ENCODE measurements at places on chromosomes 6 and 20.

DNA sequence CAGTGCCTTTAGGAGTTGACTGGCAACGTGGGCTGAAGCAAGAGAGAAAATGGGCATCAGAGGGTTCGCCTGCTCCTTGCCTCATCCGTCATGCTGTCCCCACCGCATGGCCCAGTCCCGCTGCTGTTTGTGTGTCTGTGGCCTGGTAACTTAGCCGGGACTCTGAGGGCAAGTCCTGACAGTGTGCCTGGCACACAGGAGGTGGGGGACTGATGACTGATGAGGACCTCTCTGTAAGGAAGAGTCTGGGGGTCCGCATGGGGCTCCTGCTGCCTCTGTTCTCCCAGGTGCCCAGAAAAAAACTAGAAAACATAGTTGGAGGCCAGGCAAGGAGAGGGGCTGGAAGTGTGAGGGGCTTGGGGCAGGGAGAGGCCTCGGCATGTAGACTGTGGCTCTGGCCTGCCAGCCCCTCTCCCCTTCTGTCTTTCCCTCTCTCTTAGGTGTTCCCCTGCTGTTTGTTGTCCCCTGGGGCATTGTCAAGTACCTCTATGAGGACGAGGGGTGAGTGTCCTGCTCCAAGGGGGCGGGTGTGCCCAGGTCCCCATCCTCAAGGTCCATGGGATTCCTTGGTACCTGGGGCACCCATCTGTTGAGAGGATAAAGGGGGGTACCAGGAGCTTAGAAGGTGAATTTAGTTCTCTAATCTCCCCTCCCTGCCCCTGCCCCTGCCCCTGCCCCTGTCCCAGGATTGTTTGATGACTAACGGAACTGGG, 29.5 kb downstream of the GLP1R start:
- DNase-seq, result no peak

DNA sequence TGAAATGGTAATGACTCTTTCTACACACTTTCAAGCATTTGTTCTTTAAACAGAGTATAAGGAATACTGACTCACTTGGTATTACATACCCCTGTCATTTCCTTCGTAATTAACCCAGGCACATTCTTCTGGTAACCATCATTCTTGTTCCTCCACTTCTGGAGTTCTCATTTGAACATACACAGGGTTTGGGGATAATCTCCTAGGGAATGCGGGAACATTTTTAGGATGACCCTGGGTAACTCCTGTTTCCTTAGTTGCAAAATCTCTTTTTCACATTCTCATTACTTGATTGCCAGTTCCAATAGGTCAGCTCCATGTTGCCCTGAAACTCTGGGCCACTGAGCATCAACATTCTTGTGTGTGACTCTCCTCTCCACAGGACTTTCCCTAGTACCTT, 51.5 kb upstream of the E2F3 start:
- DNase-seq, result no peak

- DNase-seq, result peak; percentile 60
Measured at GRCh38 chr20:16434062-16434664, 139.1 kb downstream of the KIF16B start.

DNA sequence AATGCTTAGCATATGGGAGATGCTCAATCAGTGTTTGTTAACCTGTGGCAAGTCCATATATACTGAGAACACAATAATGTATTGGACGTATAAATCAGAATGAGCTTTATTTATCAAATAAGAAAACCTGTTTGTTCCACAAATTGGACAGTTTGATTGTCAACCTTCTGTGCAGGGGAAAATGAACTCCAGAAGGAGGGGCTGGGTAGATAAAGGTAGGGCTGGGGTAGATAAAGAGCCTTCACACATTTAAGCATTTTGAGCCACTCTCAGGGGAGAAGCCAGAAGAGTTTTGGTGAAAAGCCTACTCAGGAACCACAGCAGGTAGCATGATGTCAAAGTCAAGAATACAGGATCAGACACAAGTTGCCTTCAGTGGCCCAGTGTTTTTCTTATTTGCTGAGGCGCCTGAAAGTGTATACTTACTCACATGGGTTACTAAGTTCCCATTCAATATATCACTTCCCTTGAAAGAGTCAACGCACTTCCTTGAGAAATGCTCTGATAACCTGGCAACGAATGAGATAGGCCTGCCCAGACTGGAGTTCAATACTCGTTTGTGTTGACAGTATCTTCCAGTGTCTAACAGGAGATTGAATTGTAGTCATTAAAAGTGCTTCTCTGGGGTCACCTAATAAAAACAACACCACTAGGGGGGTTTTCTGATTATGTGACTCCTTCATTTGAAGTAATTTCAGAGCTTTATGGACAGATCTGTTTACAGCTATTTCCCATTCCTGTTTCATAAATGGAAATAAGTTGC, 263.9 kb upstream of the CITED2 start:
- DNase-seq, result no peak

DNA sequence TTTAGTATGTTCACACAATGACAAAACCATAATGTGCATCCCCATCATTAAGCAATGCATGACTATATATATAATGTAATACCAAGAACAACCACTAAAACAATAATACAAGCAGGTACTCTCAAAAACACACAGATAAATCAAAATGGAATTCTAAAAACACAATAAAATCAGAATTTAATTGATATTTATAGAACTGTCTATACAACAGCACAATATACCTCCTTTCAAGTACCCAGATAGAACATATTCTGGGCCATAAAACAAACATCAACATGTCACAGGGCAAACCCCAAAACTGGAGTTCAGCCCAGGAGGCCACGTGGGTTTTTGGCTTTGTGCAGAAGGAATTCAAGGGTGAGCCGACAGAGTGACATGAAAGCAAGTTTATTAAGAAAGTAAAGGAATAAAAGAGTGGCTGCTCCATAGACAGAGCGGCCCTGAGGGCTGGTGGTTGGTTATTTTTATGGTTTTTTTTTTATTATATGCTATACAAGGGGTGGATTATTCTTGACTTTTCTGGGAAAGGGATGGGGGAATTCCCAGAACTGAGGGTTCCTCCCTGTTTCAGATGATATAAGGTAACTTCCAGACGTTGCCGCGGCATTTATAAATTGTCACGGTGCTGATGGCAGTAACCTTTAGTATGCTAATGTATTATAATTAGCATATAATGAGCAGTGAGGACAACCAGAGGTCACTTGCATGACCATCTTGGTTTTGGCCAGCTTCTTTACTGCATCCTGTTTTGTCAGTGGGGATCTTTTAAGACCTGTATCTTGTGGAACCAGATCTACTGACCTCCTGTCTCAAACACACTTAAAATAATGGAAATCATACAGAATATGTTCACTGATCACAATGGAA, 5.6 kb downstream of the RAB23 start:
- no peak for DNase-seq

DNA sequence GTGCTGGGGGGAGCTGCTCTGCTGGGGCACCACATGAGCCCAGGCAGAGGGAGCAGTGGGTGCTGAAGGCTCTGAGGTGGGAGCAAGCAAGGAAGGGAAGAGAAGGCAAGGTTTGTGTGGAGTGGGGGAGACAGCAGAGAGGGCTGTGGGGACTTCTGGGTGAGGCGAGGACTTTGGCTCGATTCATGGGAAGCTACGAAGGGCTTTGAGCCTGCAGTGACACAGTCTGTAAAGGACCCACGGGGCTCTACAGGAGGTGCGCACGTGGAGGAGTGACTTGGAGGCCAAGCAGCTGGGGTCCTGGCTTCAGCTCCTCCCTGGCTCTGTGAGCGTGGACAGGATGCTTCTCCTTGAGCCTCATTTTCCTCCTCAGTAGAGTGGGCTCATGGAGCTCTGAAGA, 29.1 kb upstream of the CSNK2A1 start:
- no peak for DNase-seq

- DNase-seq, result no peak
Measured at GRCh38 chr6:38436726-38437465, 202.8 kb downstream of the BTBD9 start.

GRCh38 chr20:23187751-23188150, 101.6 kb upstream of the CD93 start:
- DNase-seq, result no peak

DNA sequence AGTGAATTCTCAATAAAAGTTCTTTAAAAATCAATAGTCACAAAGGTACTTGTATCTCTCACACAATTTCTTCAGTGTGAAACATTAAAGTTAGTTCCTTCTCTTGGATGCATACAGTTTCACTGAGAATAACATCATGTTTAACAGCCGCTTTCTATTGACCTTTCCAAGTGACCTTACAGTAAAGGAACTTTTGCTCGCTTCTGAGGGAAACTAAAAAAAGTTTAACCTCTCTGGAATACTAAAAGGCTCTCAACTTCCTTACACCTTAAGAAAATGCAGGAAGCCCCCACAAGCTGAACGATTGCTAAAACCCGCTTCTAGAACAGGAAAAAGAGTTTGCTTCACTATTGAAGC, 1.3 kb downstream of the RRAGD start:
- no peak for DNase-seq

DNA sequence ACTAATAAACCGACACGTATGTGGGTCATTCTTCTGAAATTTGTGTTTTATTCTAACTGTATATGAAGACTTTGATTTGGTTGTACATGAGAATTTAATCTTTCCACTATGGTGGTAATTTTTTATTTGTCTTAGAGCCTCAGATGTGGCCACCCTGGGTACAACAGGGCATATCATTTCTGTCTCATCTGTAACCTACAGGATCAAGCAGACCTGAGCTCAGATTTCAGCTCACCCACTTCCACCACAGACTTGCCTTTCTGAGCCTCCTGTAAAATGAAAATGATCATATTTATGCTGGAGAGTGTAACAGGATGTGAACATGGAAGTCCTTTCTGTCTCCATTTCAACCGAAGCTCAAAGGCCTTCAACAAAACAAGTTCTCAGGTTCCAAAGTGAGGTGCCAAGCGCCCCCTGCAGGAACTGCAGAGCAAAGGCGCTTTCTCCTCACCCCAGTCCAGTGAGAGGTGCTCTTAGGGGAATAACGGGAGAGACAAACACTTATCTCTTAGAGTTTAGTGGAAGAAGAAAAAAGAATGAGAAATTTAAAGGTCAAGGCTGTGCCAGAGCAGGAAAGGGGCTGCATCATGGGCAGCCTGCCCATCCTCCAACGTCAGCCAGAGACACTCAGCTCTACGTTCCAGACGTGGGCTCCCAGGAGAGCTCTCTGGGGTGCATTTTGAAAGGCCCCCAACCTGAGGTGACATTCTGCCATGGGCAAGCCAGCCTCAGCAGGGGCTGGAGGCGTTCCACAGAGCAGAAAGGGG, 23.0 kb upstream of the CD24 start:
- DNase-seq, result peak; percentile 73

GRCh38 chr20:58008413-58008812, 220.0 kb downstream of the ANKRD60 start:
- DNase-seq, result no peak

DNA sequence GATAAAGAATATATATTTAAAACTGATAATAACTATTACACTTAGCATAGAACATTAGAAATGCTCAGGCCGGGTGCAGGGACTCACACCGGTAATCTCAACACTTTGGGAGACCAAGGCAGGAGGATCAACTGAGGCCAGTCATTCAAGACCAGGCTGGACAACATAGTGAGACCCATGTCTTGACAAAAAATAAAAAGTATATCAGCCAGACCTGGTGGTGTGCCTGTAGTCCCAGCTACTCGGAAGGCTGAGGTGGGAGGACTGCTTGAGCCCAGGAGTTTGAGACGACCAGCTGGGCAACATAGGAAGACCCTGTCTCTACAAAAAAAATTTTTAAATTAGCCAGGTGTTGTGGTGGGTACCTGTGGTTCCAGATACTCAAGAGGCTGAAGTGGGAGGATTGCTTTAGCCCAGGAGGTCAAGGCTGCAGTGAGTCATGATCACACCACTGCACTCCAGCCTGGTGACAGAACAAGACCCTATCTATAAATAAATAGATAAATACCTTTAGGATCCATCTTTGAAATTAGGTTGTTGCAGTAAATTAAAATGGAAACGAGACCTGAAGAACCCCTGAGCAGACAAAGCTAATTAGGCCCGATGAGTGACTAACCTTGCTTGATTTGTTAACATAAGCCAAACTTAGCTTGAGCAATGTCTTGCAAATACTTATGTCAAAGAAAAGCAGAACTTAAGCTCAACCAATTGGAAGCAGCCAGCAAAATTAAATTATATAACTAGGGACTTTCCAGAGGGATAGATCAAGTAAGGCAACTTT, 75.8 kb upstream of the E2F3 start:
- no peak for DNase-seq

DNA sequence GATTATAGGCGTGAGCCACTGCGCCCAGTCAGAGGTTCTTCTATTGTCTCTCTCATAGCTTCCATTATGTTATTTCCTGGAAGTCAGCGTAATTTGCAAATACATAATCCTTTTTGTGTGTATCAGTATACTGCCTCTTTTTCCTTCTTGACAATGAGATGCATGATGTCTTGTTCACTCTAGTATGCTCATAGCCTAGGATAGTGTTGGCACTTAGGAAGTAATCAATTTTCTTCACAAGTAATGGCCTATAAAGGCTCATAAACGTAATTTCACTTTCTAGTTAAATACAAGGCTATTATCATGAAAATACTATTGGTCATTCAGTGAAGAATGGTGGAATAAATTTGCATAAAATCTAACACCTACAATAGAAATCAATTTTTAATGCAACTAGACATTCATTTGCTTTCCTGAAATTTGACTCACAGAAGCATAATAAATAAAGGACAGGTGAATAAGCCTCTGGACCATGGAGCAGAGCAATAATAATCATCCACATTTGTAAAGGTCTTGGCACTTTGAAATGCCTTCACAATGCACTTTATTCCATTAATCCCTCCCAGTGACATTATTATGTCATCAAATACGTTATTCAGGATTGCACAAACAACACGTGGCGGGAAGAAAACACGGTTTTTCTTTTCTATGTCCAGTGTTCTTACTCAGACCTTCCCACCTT, 366.9 kb upstream of the BTBD3 start:
- DNase-seq, result no peak

GRCh38 chr6:157980288-157981131, 1.2 kb upstream of the SYNJ2 start:
- DNase-seq, result no peak

DNA sequence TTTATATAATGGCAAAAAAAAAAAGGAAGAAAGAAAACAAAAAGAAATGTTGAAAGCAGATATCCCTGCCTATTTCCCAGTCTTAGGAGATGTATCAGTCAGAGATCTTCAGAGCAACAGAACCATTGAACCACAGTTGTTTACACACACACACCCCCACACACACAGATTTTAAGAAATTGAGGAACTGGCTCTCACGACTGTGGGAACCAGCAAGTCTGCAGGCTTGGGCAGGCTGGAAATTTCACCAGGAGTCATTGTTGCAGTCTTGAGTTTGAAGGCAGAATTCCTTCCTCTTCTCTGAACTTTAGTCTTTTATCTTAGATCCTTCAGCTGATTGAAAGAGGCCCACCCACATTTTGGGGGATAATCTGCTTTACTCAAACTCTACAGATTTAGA, 380.9 kb downstream of the CDKAL1 start:
- no peak for DNase-seq

- no peak for DNase-seq
Measured at GRCh38 chr6:56808871-56809359, 146.0 kb upstream of the BEND6 start.

Data from neural crest cell (in vitro differentiated cells).